Thoracic aorta (tissue), 2 donors: ENCODE measurements at places on chromosomes 3 and 15. TPM values are rescaled to one million over a fixed set of nuclear protein-coding genes. Genes with fewer than 3 reads are reported as not detected.

TRANK1 gene
- 31.6 TPM for total RNA-seq

- H3K27me3 ChIP-seq: no peaks in the 10 kb centered on the region
- no peak for DNase-seq
Observed at GRCh38 chr15:53974813-53975212, 3.4 kb upstream of the UNC13C start.

GRCh38 chr3:186760141-186760833 is 23.1 kb upstream of the EIF4A2 start:
- H3K36me3 ChIP-seq: no peaks in the 10 kb centered on the region
- H3K27ac ChIP-seq: no peak overlapping the region
- H3K27me3 ChIP-seq: no peaks in the 10 kb centered on the region
- no peaks in the 10 kb centered on the region for H3K4me1 ChIP-seq

DNA sequence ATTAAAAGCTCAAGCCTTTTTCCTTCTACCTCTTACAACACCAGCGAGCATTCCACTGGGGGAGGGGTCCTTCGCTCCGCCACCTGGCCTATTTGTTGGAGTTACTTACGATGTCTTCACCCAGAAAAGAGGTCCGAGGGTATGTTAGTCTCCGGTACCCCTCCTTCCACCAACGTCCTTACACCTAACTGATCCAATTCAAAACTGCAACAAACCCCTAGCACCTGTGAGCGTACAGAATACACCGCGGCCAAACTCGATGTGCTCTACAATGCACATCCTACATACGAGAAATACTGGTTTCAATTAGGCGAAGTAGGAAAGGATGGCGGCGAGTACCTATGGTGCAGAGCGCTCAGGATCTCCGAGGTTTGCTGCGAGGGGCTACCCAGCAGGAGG is 944 bp downstream of the SLITRK3 start:
- peaks cover 16% of the 10 kb centered on the region for H3K27me3 ChIP-seq
- no peak overlapping the region for H3K27ac ChIP-seq
- H3K36me3 ChIP-seq: no peaks in the 10 kb centered on the region
- no peak for DNase-seq
- H3K4me3 ChIP-seq: peak overlapping the region; percentile 66
- H3K4me1 ChIP-seq: peaks cover 11% of the 10 kb centered on the region

DAZL gene
- total RNA-seq: not detected

- no peak for DNase-seq
- H3K27ac ChIP-seq: no peak overlapping the region
- H3K4me1 ChIP-seq: peaks cover 3% of the 10 kb centered on the region
- no peaks in the 10 kb centered on the region for H3K36me3 ChIP-seq
- no peaks in the 10 kb centered on the region for H3K27me3 ChIP-seq
Observed at GRCh38 chr3:30107531-30107930, 498.9 kb upstream of the TGFBR2 start.

DNA sequence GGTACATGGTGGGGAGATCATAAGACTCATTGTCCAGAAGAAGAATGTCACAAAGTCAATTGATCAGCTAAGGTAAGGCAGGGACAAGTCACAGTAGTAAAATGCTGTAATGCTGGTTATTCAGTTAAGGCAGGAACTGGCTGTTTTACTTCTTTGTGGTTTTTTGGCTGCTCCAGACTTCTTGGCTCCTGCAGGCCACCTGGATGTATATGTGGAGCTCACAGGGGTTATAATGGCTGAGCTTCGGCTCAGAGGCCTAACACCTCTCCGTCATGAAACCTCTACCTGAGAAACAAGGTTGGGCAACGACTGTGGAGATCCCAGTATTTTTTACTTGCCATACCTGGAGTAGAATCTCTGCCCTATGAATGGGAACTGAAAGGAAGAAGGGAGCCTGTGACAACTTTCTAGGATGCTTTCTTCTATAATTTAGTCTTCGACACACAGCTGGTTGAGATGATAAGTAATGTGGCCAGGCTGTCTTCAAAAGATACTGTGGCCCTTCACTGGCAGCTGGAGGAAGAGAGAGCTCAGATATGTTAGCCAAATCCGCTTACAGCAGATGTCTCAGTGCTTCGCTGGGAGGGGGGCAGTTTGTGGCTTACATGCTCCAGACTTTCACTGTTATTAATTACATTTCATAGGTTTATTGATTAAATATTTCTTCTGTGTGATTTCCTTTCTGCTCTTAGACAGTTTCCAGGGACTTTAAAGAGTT is 887.8 kb downstream of the IGSF11 start:
- no peaks in the 10 kb centered on the region for H3K4me1 ChIP-seq
- no peaks in the 10 kb centered on the region for H3K36me3 ChIP-seq
- no peak overlapping the region for H3K27ac ChIP-seq
- no peak for DNase-seq
- H3K27me3 ChIP-seq: no peaks in the 10 kb centered on the region

DNA sequence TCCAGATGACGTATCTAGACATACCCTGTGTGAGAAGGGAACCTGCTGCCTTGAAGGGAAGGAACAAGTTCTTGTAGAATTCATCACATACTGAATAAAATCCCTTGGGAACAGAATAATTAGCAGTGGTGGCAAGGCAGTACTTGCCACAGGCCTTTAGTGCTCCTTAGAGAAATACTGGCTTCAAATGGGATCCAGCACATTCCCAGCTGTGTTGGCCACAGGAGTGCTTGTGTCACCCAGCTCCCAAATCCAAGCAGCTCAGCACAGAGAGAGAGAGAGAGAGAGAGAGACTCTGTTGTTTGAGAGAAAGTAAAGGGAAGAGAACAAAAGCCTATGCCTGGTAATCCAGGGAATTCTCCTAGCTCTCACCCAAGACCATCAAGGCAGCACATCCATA is 969.0 kb upstream of the ALCAM start:
- DNase-seq: no peak
- peaks cover 22% of the 10 kb centered on the region for H3K4me1 ChIP-seq
- H3K27me3 ChIP-seq: no peaks in the 10 kb centered on the region
- H3K4me3 ChIP-seq: no peak overlapping the region

- no peaks in the 10 kb centered on the region for H3K27me3 ChIP-seq
- no peak for DNase-seq
- no peak overlapping the region for H3K27ac ChIP-seq
- H3K4me3 ChIP-seq: no peak overlapping the region
Observed at GRCh38 chr3:186496016-186496415, 48.2 kb downstream of the CRYGS start.

- H3K36me3 ChIP-seq: no peaks in the 10 kb centered on the region
- no peak overlapping the region for H3K27ac ChIP-seq
- no peak for DNase-seq
Observed at GRCh38 chr3:36455406-36455805, 75.1 kb downstream of the STAC start.

- no peak overlapping the region for H3K4me3 ChIP-seq
- H3K27me3 ChIP-seq: no peaks in the 10 kb centered on the region
- H3K27ac ChIP-seq: no peak overlapping the region
- no peak for DNase-seq
Observed at GRCh38 chr3:19149368-19149767, 1.1 kb downstream of the KCNH8 start.

TIGIT gene
- total RNA-seq: 0.14 TPM

GRCh38 chr15:85727068-85727467 is 67.7 kb downstream of the KLHL25 start:
- no peak overlapping the region for H3K4me3 ChIP-seq
- no peak for DNase-seq
- peak overlapping the region; percentile 82 for H3K27ac ChIP-seq
- peaks cover 61% of the 10 kb centered on the region for H3K36me3 ChIP-seq

FOXL2 gene
- total RNA-seq: not detected

GRCh38 chr3:4591669-4592068 is 98.5 kb downstream of the ITPR1 start:
- H3K4me1 ChIP-seq: peaks cover 55% of the 10 kb centered on the region
- no peaks in the 10 kb centered on the region for H3K36me3 ChIP-seq
- H3K27me3 ChIP-seq: no peaks in the 10 kb centered on the region
- no peak overlapping the region for H3K4me3 ChIP-seq
- no peak for DNase-seq

GRCh38 chr15:68435966-68436365 is 4.0 kb upstream of the ITGA11 start:
- peaks cover 16% of the 10 kb centered on the region for H3K4me1 ChIP-seq
- no peak overlapping the region for H3K27ac ChIP-seq
- H3K27me3 ChIP-seq: no peaks in the 10 kb centered on the region
- DNase-seq: no peak
- H3K36me3 ChIP-seq: no peaks in the 10 kb centered on the region

NANOGP8 gene
- total RNA-seq: not detected

- H3K36me3 ChIP-seq: no peaks in the 10 kb centered on the region
- no peak for DNase-seq
- no peak overlapping the region for H3K27ac ChIP-seq
- H3K27me3 ChIP-seq: no peaks in the 10 kb centered on the region
- no peak overlapping the region for H3K4me3 ChIP-seq
Observed at GRCh38 chr3:50416736-50417636, 57.7 kb upstream of the TMEM115 start.

HTD2 gene
- total RNA-seq: not detected

MUC20 gene
- total RNA-seq: 6.8 TPM

GRCh38 chr15:58487041-58487723 is 55.4 kb downstream of the LIPC start:
- H3K27me3 ChIP-seq: no peaks in the 10 kb centered on the region
- no peak for DNase-seq
- H3K4me3 ChIP-seq: no peak overlapping the region
- no peaks in the 10 kb centered on the region for H3K36me3 ChIP-seq
- H3K4me1 ChIP-seq: peaks cover 34% of the 10 kb centered on the region
- no peak overlapping the region for H3K27ac ChIP-seq

DNA sequence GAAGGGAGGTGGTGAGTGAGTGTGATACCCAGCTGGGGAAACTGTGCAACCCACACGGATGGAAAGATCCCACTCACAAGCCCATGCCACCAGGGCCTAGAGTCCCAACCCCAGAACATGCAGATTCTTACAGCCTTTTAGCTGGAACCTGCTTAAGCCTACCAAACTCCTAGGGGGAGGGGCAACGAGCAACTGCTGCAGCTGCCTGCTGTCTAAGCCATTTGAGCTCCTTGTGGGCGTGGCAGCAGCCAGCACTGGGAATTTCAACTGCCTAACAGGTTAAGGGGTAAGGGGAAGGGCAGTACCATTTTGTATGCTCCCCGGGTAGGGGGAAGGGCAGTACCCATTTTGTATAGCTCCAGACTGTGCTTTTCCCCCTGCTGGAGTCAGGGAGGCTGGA is 673.2 kb upstream of the BCHE start:
- no peaks in the 10 kb centered on the region for H3K27me3 ChIP-seq
- DNase-seq: no peak
- no peaks in the 10 kb centered on the region for H3K36me3 ChIP-seq
- H3K4me1 ChIP-seq: no peaks in the 10 kb centered on the region

DNA sequence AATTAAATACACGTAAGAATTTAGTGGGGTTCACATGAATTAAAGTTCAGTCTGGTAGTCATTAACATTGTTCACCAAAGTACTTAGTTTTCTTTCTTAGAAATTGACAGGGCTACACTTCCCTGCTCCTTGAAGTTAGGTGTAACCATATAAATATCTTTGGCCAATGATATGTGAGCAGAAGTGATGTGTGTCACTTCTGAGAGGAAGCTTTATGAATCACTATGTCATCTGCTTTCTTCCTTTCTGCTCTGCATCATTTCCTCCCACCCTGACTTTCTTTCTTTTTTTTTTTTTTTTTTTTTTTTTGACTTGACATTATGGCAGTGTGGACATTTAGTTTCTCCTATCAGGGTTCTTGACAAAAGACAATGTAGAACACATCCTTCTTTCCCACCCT is 156.2 kb upstream of the COL8A1 start:
- no peaks in the 10 kb centered on the region for H3K36me3 ChIP-seq
- H3K4me1 ChIP-seq: peaks cover 5% of the 10 kb centered on the region
- DNase-seq: no peak
- no peaks in the 10 kb centered on the region for H3K27me3 ChIP-seq
- H3K4me3 ChIP-seq: no peak overlapping the region
- H3K27ac ChIP-seq: no peak overlapping the region

DNA sequence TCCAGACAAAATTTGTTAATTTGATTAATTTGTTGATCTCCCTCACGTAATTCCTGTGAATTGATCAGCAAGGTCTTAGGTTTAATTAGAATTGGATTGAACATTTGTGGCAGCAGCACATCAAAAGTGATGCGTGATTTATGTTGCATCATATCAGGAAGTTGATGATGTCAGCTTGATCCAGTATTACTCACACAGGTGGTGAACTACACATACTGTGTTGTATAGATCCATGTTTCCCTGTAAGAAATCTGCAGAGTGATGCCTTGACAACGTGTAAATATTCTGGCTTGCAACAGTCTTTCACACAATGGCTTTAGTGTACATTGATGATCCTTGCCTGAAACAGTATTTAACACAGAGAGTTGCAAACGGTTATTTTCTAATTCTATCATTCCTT is 200.4 kb downstream of the ADAMTSL3 start:
- DNase-seq: no peak
- no peak overlapping the region for H3K27ac ChIP-seq
- H3K27me3 ChIP-seq: no peaks in the 10 kb centered on the region
- H3K36me3 ChIP-seq: no peaks in the 10 kb centered on the region
- H3K4me1 ChIP-seq: no peaks in the 10 kb centered on the region

GRCh38 chr3:27043328-27043955 is 325.7 kb downstream of the NEK10 start:
- no peaks in the 10 kb centered on the region for H3K36me3 ChIP-seq
- DNase-seq: no peak
- H3K4me1 ChIP-seq: no peaks in the 10 kb centered on the region

GRCh38 chr3:172259726-172260248 is 188.5 kb downstream of the GHSR start:
- H3K27me3 ChIP-seq: no peaks in the 10 kb centered on the region
- DNase-seq: no peak
- H3K4me1 ChIP-seq: peaks cover 95% of the 10 kb centered on the region
- H3K4me3 ChIP-seq: no peak overlapping the region
- H3K36me3 ChIP-seq: no peaks in the 10 kb centered on the region

DNA sequence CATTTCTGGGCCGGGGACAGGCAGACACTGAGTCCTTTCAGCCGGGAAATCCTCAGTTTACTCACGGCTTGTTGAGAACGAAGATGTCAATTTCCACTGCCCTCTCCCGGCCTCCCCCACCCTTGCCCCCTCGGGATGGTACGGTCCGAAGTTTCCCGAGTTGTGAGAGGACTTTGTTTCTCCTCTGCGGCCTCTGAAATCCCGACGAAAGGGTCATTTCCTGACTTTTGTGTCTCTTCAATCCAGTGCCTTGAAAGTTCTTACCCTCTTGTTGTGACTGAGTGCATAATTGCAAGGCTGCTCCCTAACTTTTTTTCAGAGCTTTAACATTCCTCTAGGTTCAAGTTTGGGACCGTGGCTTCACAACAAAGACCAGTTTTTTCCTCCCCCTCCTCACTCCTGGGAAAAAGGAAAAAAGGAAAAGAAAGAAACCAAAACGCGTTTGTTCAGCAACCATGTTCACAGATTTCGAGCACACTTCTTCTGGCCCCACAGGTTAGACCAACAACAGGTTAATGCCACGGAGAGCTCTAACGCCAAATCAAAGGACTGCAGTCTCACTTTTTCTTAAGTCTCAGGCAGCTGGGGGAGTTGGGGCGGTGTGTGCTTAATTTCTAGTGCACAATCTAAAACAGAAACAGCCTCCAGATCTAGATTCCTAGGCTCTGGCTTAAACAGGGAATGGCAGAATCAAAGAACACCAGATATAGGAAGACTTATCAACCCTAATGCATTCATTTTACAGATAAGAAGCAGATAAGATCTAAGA is 138.9 kb downstream of the TMCO5A start:
- no peaks in the 10 kb centered on the region for H3K36me3 ChIP-seq
- peak overlapping the region; percentile 76 for H3K4me3 ChIP-seq
- H3K27me3 ChIP-seq: no peaks in the 10 kb centered on the region
- H3K27ac ChIP-seq: peak overlapping the region; percentile 92
- DNase-seq: no peak
- peaks cover 21% of the 10 kb centered on the region for H3K4me1 ChIP-seq
